ENCODE measurements at places on chromosomes 11 and 22.

DNA sequence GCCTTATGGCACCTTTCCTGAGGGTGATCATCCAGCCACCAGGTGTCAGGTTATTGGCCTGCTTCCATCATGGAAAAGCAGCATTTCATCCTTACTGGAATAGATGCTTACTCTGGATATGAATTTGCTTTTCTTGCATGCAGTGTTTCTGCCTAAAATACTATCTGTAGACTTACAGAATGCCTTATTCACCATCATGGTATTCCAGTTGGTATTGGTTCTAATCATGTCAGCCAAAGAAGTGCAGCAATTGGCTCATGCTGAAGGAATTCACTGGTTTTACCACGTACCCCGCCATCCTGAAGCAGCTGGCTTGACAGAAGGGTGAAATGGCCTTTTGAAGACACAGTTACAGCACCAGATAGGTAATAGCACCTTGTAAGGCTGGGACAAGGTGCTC lies 194.2 kb downstream of the AASDHPPT start:
- DNase-seq: no peak

DNA sequence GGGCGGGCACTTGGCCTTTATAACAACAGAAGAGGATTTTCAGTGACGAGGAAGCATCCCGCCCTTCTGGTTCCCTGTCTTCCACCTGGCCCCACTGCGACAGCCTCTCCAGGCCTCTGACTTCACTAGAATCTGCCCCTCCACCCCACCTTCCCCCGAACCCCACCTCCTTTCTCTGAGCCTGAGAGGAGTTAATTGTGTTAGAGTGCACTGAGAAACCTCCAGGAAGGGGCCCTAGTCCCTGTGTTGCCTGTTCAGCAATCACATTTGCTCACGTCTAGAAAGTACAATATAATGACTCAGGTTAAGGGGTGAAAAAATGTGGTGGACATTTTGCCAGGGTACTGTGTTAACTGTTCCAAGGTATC lies 38.8 kb downstream of the PTPRJ start:
- no peak for DNase-seq

- DNase-seq: no peak
Measured at GRCh38 chr22:37240941-37241320, 3.1 kb downstream of the RAC2 start.

DNA sequence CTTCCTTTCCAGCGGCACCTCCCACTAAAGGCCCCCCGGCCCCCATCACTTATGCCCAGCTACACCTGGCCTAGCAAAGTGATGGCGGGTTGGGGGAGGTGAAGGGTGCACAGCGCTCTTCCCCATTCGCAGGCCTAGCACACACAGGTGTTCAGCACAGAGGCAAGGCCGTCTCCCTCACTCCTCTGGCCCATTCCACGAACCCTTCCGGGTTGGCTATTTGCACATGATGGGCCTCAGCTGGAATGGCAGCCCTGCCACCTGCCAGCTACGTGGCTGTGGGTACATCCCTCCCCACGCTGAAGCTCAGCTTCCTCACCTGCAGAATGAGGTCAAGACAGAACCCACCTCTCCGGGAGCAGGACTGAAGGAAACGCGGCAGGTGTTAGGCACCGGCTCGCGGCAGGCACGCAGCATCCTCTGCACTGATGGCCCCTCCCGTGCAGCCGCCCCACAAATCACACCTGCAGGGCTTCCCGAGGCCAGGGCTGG lies 4.8 kb downstream of the KIAA0930 start:
- DNase-seq: no peak

DNA sequence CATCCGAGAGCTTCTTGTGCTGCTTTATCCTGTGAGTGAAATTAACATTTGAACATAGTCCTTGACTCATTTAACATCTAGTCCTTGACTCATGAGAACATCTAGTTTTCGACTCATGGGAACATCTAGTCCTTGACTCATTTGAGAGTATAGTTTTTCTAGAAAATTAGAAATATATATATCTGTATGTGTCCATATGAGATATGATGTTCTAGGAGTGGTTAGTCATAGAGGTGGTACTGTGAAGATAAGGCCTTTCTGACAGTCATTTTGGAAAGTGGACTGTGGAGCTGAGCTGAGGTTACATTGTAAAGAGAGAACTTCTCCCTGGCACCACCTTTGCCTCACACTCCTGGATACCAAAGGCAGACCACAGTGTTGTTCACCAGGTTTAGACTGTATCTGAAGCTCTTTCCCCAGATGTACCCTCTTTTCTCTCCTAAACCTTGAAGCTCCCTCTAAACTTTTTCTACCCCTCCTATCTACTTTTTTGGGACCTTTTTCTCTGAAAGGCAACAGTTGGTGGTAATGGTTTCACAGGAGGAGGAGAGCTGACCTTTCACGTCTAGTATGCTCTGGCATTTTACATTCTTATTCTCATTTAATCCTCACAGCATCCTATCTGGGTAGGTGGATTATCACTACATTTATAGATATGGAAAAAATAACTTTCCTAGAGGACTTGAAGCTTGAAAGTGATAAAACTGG lies 67.2 kb downstream of the PPP2R1B start:
- no peak for DNase-seq

GRCh38 chr11:122159173-122159721 lies 43.2 kb upstream of the BLID start:
- DNase-seq: no peak

- DNase-seq: no peak
Measured at GRCh38 chr11:113721462-113722066, 15.5 kb upstream of the TMPRSS5 start.

DNA sequence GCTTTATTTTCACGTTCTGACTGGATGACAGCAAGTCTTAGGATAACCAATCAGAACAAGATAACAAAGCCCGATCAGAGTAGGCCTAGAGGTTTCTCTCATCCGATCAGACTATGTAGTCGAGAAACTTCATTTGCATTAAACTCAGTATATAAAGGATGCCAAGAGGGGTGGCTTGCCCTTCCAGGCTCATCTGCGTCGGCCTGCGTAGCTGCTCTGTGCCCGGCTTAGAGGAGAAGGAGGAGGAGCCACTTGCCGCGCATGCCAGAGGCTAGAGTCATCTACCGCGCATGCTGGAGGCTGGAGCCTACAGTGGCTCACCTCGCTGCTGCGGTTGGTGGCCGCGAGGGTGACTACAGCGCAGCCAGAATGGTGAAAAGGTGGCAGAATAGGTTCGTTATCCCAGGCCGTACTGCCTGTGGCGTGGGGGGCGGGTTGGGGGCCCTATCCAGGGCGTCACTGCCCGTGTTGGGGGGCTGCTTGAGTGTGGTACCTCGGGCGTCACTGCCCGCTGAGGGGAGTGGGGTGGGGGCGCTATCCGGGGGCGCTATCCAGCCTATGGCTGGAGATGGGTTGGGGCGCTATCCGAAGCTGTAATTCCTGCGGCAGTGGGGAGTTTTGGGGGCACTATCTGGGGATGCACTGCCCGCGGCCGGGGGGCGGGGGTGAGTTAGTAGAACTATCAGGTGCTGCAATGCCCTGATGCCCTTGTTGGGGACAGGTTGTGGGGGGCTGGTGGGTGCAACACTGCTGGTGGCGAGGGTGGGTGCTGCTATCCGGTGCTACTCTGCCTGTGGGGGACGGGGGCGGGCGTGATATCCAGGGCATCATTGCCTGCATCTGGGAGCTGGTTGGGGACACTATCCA lies at the start of gene RFPL2:
TSS of gene RFPL2 (minus strand) at position 218 of the 867 bp plus-strand sequence. CDS start 2,622 bp downstream, outside the sequence.
- DNase-seq: no peak

DNA sequence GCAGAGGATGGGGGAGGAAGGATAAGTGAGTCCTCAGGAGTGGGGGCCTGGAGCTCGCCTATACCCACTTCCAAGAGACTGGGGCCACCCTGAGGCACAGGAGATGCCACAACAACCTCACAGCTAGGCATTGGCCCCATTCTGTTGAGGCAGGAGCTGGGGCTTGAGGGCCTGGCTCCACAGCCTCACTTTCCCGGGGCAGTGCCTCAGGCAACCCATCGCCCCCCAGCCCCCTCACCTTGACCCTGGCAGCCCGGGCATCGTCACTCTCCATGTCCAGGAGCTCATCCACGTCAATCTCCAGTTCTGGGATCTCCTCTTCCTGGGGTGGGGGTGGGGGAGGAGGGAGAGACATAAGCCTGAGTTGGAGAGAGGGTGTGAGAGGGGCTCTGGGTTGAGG lies 1.8 kb downstream of the PPP1R14B start:
- DNase-seq: no peak

- DNase-seq: no peak
Measured at GRCh38 chr11:16321148-16321547, 35.2 kb downstream of the SOX6 start.

GRCh38 chr11:71504531-71504930 lies 22.5 kb upstream of the KRTAP5-7 start:
- no peak for DNase-seq

- DNase-seq: no peak
Measured at GRCh38 chr22:24063986-24064385, 52.9 kb downstream of the CABIN1 start.

GRCh38 chr22:21712751-21713427 lies 22.7 kb downstream of the YPEL1 start:
- DNase-seq: peak; percentile 59

DNA sequence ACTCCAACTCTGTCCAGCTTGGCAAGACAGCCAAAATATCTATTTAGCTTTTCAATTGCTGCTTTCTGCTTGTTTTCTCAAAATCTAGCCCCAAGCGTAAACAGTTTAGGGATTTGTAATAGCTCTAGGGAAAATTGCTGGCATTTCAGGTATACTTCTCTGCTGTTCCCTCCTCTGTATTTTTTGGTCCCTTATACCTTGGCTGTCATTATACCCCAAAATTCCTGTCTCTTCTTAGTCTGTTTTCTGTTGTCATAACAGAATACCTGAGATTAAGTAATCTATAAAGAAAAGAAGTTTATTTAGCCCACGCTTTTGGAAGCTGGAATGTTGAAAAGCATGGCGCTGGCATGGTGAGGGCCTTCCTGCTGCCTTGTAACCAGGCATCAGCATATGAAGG lies 23.5 kb downstream of the MCAM start:
- no peak for DNase-seq

- DNase-seq: no peak
Measured at GRCh38 chr11:1931341-1932104, 12.0 kb downstream of the TNNT3 start.

DNA sequence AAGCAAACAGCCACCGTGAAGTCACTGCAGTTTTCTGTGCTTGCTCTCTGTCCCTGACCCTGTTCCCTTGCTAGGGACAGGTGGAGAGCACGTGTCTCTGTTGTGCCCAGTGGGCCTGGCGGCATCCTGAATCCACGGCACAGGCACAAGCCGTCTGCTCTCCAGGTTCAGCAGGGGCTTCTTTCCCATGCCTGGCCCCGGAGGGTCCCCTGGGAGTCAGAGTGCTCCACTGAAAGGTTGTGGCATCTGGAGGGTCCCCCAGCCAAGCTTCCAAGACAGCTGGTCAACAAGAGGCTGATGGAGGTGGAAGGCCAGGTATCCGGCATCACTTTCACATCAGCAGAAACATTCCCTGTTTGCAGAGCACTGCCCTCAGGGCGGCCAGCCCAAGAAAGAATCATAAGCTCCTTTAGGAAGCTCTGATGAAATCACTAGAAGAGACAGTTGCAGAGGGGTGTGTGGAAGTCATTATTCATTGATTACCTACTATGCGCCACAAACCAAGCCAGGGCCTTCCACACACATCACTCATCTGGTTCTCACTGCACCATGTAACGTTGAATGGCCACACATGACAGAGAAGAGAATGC lies 346.4 kb upstream of the B3GAT1 start:
- no peak for DNase-seq

- no peak for DNase-seq
Measured at GRCh38 chr11:19239039-19239438, 1.7 kb downstream of the E2F8 start.

DNA sequence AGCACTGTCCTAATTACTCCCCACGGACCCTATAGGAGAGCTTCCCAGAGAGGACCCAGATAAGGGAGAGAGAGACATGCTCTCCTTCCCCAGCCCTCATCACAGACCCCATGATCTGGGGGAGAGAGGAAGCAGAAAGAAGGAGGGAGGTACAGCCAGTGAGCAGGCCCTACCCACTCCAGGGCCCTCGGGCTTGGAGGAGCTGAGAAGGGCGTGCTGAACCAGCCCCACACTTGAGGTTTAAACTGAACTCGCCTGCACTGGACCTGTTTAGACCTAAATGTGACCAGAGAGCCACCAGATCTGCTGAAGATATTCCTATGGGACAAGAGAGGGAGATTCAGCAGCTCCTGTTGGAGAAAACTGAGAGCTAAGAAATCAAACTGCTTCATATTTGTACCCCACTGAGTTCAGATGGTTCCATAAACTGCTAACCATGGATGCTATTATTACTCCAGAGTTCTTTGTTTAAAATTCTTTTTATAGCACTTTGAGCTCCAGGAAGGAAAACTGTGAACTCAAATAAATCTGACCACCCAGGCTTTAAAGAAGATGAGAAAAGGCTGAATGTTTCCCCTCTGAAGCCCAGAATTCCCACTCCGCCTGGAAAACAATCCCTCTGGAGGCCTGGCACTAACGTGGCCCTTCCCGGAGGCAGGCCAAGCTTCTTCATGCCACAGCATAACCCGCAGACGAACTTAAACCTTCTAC lies 67.2 kb downstream of the EFCAB6 start:
- DNase-seq: no peak

DNA sequence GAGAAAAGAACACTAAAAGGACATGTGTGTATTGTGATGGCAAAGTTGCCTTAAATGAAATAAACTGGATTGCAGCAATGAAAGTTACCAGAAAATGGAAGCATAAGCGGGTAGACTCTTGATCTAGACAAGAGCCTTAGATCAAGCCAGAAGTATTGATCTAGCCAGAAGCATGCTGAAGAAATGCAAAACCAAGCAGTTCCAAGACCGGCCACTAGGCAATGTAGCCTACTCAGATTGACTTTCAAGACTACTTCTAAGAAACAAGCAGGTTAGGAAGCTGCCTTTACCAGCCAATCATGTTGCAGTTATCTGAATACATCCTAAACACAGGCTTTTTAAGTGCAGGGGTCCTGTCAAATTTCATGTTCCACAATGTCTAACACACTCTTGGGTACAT lies 54.6 kb downstream of the KCNA4 start:
- DNase-seq: no peak

- no peak for DNase-seq
Measured at GRCh38 chr11:94673951-94674491, 94.1 kb upstream of the AMOTL1 start.

GRCh38 chr11:121464352-121464946 lies 11.7 kb upstream of the SORL1-AS1 start:
- peak; percentile 80 for DNase-seq

DNA sequence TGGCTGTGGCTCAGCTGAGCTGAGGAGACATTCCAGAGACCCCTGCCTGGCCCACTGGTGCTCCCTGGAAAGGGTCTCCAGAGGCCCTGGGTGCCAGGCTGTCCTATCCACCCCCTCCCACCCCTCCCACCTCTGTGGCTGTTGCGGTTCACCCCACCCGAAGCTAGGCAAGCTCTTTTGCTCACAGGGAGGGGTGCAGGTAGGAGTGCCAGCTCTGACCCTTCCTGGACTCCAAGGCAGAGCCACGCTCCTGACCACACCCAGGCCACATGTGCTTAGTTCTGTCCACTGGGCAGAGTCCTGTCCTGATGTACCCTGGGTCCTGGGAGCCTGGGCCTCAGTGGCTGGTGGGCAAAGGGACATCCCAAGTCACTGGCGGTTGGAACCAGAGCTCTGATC lies 16.4 kb downstream of the IL17REL start:
- DNase-seq: no peak

GRCh38 chr11:108319541-108320145 lies 96.8 kb downstream of the ATM start:
- DNase-seq: no peak
